ENCODE measurements at places on chromosomes 16 and 17.

DNA sequence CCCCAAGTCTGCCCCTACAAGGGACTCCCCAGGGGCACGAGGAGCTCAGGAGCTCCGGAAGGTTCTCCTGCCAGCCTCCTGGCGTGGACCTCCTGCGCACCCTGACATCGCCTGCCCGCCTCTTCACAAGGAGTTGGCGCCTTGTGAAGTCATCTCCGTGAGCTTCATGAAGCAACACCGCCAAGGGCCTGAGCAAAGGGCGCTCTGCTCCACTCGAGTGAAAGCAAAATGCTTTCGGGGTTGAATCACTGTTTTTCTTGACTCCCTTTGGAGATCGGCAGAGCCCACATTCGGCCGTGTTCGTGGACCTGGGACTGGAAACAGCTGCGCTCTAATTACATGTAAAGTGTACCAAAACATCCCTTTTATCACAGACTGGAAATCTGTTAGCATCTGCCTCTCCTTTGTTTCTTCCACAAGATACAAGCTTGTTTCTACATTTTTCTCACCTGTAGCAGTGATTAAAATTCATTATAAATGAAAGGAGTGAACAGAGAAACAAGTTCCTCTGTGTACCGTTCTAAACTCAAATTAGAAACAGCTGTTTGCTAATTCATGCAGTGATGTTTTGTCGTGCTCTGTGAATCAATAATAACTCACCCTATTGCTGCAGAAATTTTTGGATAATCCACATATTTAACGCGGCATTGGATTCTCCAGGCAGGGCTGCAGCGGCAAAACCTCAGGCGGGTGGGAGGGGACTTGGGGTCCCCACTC, 203.3 kb downstream of the ZNF423 start:
- no peak for DNase-seq

DNA sequence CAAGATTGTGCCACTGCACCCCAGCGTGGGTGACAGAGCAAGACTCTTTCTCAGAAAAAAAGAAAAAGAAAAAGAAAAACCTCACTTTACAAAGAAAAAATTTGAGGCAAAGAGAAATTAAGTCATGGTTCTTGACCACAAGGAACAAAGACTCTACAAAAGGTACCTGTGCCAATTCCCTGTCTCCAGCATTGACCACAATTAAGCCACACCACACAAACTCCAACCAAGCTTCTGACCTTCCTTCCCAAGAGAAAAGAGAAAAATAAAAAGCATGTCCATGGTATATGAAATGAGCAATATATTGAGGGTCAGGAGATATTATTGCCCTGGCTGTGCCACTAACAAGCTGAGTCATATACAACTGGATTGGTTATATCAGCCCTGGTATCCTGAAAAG, 146.3 kb upstream of the NOG start:
- DNase-seq = no peak

- no peak for DNase-seq
Observed at GRCh38 chr16:85780281-85780680, 19.1 kb downstream of the EMC8 start.

DNA sequence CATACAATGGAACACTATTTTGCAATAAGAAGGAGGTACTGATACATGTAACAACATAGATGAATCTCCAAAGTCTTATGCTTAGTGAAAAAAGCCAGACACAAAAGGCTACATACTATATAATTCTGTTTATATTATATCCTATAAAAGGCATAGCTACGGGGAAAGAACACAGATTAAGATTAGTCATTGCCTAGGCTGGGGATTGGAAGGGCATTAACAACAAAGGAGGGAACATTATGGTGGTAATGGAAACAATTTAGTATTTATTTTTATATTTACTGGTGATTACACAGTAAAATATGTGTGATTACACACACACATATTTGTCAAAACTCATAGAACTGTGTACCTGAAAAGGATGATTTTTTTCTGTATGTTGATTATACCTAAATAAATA, 278.1 kb downstream of the ZFHX3 start:
- no peak for DNase-seq

DNA sequence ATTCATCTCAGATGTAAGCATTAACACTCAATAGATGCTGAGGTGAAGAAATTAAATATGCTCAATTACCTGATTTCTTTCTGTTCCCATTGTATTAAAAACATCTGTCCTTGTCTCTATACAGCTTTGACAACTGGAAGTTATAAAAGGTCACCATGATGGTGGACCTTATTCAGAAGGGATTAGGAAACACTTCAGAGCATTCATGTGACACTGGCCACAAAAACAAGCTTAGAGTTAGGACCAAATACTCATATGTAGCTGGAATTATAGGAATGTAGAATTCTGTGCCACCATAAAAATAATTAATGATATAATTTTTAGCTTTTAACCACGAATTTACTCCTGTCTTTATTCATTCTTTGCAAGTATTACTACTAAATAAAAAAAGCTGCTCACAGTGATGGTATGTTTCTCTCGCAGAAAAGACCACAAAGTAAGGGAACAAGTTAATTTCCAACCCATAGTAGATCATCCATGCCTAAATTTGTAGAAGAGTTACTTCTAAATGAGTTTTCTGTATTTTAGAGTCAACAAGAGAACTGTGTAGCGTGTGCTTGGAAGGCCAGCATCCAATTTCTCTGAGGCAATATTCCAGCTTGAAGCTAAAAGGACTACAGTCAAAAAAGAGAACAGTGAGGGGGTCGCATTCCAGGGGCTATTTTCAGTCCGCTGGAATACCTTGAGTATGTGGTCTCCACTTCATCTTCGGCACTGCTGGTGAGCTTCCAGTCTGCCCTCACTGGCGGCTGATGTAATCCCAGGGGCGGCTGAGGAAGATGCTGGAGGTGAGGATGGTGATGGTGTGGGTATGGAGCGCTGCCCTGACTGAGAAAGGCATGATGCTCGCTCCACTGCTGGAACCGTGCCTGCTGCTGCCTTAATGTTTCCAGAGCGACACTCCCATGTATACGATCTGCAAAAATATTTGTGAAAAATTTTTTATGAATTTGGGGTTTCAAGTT, 63.7 kb downstream of the CACNG1 start:
- no peak for DNase-seq

GRCh38 chr16:57478396-57479204, 7.7 kb downstream of the DOK4 start:
- DNase-seq = no peak

DNA sequence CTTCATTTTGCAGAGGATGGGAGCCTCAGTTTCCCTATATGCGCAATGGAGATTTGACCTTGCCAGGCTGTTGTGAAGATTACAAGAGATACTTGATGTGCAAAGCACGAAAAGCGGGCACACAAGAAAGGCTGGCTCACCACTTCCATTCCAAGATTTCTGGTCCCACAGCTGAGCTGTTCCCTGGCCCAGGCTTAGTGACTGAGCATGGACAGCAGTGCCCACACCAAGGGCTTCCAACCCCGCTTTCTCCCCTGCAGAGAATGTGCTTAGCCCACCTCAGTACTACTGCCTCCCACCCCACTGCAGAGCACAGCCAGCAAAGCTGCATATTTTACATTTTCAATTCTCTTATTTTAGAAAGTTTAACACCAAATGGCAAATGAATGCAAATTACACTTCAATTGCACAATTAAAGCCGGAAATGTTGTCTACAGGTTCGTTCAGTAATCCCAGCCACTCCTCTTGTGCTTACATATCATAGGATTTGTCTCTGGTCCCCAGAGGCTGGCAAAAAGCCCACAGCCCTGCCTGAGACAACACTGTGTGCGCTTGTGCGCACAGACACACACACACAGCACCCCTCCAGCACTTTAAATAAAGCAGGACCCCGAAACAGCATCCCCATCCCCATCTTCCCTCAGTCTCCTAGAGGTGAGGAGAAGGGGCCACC, 51.8 kb downstream of the VAC14 start:
- DNase-seq = no peak

- no peak for DNase-seq
Observed at GRCh38 chr17:19541445-19541844, 7.8 kb downstream of the SLC47A1 start.

DNA sequence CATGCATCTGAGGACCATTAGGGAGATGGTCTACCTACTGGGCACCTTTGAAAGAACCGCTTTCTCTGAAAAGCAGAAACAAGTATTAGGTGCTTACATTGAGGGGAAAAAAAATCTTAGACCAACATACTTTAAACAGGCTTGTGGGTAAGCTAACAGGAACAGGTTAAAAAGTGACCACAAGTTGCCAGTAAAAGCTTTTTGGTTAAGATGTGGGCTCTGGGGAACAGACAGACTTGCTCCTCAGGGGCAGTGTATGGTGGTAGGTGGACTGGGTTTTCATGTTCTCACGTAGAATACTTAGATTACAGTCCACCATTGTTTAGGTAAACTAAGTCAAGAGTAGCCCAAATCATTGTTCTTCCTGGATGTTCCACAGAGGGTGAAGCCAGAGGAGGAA, 41.2 kb downstream of the REXO5 start:
- no peak for DNase-seq

DNA sequence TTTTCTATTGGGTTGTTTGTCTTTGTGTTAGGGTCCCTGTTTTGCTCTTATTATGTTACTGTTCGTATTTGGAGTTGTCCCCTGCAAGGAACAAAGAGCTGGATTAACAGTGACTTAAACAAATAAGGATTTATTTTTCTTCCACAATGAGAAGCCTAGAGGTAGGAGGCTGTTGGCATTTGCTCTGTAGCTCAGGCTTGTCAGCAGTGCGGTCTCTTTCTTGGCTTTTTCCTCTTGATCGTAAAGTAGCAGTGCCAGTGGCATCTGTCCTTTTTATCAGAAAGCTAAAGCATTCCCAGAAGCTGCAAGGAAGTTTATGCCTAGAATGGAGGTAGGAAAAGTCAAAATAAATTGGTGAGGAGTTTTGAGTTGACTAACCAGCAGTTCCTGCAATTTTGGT, 154.1 kb downstream of the HS3ST4 start:
- DNase-seq = no peak

- DNase-seq = no peak
Observed at GRCh38 chr17:59890720-59891119, 2.0 kb downstream of the TUBD1 start.

All from GDM1 (cell line).